ENCODE measurements at places on chromosomes 12 and 14.

DNA sequence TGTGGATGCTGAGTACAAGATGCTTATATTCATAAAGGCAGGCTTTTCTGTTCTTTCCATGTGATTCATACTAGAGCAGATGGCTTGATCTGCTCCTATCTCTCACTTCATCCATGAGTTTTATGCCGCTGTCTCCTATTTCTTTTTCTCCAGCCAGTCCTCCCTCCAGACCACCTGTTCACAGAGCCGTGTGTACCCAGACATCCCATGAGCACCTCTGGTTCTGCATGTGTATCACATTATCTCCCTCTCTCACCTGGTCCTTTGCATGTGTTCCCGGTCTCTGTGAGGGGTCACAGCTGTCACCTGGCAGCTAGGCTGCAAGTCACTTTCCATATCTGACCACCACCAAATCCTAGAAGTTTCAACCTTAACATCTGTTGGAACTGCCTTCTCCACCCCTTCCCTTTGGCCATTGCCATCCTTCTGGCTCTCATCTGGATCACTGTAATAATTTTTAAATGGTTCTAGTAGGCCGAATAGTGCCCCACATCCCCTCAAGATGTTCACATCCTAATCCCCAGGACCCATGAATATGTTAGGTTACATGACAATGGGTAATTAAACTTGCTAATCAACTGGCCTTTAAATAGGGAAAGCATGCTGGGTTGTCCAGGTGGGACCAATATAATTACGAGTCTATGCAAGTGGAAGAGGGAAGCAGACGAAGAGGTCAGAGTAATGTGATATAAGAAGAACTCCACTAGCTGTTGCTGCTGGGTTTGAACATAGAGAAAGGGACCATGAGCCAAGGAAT is 168.1 kb downstream of the SNAPC1 start:
- DNase-seq = no peak

GRCh38 chr12:72144553-72144952 is 127.6 kb upstream of the TRHDE start:
- DNase-seq = no peak

GRCh38 chr14:105012171-105012985 is 8.5 kb downstream of the CDCA4 start:
- DNase-seq = no peak

- DNase-seq = no peak
Observed at GRCh38 chr12:10147714-10148403, 17.9 kb upstream of the CLEC7A start.

DNA sequence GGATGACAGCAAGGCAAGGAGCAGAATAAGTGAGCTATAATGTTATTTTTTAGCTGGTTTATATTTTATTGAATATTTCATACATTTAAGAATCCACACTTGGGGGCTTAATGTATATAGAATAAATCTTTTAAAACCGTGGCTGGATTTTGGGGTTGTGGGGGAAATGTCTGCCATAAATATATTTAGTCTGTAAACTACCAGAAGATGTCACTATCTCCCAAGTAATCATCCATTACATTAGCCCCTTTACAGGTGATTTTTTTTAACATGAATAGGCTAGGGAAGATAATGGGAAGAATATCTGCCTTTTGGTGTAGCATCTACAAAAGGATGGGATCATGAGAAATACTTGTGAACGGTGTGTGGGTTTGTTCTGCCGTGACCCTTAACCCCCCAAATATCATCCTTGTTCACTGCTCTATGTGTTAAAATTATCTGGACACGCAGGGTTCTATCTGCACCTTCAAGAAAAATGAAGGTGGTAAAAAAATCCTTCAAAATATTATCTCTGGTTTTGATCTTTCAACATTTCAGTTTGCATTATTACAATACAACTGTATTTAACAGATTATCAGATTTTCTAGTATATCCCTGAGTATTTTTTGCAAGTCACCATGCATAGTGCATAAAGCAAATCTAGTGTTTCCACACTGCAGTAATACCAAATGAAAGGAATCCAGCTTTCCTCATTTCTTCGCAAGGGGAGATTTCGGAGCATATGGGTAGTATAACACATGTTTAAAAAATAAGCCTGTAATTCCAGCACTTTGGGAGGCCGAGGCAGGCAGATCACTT is 8.0 kb upstream of the SLC17A8 start:
- peak; percentile 60 for DNase-seq

- no peak for DNase-seq
Observed at GRCh38 chr12:31896514-31897039, 62.6 kb upstream of the RESF1 start.

- DNase-seq = no peak
Observed at GRCh38 chr12:72869024-72869423, 596.9 kb downstream of the TRHDE start.

- DNase-seq = no peak
Observed at GRCh38 chr14:104119119-104119487, 19.3 kb upstream of the KIF26A start.

- DNase-seq = no peak
Observed at GRCh38 chr14:85618390-85618789, 88.4 kb downstream of the FLRT2 start.

DNA sequence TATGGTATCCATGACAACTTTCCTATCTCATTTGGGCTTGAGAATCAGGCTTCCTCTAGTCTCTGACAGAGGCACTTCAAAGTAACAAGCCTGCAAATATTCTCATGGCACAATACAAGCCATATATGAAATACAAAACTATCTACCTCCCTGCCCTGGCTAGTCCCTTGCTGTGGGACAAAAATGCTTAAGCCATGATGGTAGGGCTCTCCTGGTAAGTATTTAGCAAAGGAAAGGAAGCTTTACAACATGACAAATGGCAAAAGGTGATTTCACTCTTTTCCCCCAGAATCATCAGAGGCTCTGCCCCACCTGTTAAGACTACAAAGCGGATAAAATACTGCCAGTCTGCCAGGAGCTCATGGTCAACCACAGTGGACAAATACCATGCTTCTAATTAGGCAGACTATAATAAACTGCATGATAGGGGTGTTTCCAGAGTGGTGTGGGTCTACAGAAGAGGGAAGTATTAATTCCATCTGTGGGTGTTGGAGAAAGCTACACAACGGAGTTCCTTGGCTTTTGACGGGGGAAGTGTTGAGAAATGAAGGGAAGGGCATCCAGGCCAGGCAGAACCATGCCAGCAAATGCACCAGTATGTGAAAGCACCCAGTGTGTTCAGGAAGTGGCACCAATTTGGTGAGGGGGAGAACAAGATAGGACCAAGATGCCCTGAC is 92.9 kb downstream of the SPTSSA start:
- no peak for DNase-seq

GRCh38 chr12:27823038-27823437 is 43.0 kb upstream of the MANSC4 start:
- no peak for DNase-seq

GRCh38 chr12:89353188-89353822 is 1.0 kb upstream of the DUSP6 start:
- DNase-seq = peak; percentile 59

- DNase-seq = no peak
Observed at GRCh38 chr14:95460647-95461478, 55.6 kb downstream of the SYNE3 start.

GRCh38 chr12:110005319-110005973 is 6.2 kb downstream of the ANKRD13A start:
- no peak for DNase-seq

GRCh38 chr14:79947440-79948054 is 263.8 kb downstream of the DIO2 start:
- DNase-seq = peak; percentile 15

- DNase-seq = no peak
Observed at GRCh38 chr14:52960627-52961026, 9.8 kb upstream of the FERMT2 start.

GRCh38 chr14:96098309-96098998 is 59.3 kb downstream of the C14orf132 start:
- peak; percentile 53 for DNase-seq

GRCh38 chr14:78143489-78144145 is 26.6 kb upstream of the NRXN3 start:
- no peak for DNase-seq

DNA sequence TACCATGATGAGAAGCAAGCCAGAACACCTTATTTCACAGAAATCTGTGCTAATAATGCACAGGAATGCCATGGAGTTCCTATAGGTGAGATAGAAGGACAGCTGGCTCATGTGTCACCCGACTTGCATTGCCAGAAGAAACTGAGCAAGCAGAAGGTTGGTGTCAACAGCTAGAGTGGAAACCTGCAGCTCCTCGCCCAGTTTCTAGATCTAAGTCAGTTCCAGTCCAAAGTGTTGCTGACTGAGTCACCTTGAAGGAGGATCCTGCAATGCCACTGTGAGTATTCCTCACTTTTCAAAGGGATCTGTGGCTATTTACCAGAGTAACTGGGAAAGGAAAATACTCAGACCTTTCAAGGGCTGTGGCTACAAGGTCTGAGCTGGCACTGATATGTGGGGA is 17.1 kb downstream of the CDKL1 start:
- no peak for DNase-seq

DNA sequence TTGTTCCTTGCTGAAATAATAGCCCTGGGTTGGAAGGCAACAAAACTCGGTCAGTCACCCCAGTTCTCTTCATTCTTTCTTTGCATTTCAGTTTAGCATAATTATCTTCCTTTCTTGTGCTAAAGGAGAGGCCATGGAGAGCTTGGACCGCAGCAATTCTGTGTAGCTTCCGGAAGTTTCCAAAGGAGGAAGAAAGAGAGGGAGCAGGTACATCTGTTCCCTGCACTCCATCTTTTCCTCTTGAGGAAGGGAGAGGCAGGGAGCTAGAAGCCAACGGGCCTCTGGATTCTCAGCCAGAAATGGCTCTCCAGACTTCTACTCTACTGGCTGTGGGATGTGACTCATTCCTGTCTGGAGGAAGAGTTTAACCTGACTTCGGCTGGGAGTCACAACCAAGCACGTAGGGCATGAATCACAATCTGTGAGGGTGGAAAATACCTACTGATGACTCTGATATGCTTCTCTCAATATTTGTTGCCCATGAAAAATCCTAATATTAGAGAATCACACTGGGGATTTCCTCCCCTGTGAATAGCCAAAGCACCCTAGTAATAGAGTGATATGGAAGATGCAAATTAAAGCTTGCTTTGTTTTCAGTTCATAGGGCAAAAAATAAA is 17.0 kb downstream of the ANO6 start:
- DNase-seq = no peak

- no peak for DNase-seq
Observed at GRCh38 chr12:113467142-113467501, 4.5 kb downstream of the LHX5 start.

GRCh38 chr12:64752833-64753238 is 6.4 kb downstream of the GNS start:
- DNase-seq = no peak

GRCh38 chr14:58296726-58297125 is 1.6 kb upstream of the ARID4A start:
- no peak for DNase-seq

DNA sequence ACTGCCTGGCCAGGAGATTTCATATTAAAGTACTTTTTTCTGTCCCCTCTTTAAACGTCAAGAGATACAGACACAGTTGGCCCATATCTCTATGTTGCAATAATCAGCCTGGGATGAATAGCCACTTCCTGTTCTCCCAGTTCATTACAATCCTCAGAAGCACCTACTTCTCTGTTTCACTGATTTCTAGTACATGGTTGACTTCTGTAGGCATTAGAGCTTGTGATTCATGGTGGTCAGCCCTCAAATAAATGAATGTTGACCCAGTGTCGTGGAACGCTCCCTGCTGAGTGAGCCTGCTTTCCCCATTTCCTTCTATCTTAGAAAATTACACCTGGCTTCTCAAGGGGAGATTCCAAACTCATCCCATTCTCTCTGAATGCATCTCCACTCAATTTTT is 416.7 kb downstream of the PDZRN4 start:
- DNase-seq = no peak

DNA sequence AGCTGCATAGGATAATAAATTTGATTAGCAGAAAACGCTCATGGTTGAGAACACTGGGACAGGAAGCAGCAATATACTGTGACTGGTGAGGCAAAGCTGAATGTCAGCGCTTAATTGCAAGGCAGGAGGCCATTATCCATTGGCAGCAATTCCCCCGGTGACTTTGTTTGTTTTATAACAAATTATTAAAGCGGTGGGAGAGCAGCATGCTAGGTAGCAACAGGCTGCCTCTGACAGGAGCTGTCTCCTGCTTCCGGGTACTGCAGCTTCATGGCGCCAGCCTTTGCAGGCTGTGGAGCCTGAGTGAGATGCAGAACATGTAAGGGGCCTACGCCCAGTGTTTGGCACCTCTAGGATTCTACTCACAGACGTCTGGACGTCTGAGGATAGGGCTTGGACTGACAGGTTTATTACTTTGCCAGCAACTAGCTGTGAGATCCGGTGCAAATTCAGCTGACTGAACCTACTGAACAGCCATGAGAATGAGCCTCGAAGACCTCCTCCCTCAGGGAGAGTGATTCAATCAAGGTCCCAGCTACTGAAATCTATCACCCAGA is 82.1 kb upstream of the SSTR1 start:
- DNase-seq = peak; percentile 83

DNA sequence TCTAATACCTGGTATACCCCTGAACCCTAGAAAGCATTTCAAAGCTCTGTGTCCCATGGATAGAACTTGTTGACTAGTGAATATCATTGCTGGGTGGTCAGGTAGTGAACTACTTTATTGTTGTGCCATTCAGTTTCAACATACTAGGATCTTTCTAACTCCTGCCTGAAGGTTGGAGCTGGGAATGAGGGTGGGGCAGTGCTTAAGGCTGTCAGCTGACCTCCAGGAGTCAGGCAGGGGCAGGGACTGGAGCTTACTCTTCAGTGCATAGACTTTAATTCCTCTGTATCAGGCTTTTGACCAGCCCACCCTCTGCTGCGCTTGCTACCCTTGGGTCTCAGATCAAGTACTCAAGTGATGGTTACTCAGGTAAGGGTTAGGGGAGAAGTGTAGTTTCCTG is 102.6 kb upstream of the RFX4 start:
- DNase-seq = no peak

GRCh38 chr14:99437706-99438105 is 43.0 kb downstream of the SETD3 start:
- DNase-seq = no peak

DNA sequence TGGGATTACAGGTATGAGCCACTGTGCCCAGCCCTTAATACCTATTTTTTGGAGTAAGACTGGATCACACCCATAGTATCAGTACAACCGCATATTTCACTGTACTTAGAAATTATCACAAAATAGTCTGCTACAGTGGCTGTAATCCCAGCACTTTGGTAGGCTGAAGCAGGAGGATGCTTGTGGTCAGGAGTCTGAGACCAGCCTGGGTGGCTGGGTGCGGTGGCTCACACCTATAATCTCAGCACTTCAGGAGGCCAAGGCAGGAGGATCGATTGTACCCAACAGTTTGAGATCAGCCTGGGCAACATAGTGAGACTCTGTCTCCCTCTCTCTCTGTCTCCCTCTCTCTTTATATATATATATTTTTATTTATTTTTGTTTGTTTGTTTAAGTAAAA is 5.9 kb downstream of the SPTLC2 start:
- no peak for DNase-seq
